ENCODE measurements at places on chromosomes 11 and 22.

DNA sequence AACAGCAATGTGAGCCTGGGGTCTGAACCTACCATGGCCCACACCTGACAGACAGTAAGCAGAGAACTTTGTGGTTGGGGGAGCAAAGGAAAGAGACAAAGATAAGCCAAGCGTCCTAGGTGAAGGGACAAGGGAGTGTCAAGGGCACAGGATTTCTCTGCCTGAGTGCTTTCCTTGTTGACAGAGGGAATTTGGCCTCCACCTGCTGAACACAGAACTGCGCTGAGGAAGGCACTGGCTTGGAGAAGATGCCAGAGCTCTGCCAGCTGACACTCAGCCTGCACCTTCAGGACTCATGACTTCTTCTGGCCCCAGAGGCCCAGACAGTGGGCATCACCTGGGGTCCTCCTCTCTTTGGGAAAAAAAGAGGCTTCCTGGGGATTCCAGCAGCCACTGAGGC is 789 bp upstream of the LRRC55 start:
- DNase-seq: no peak

DNA sequence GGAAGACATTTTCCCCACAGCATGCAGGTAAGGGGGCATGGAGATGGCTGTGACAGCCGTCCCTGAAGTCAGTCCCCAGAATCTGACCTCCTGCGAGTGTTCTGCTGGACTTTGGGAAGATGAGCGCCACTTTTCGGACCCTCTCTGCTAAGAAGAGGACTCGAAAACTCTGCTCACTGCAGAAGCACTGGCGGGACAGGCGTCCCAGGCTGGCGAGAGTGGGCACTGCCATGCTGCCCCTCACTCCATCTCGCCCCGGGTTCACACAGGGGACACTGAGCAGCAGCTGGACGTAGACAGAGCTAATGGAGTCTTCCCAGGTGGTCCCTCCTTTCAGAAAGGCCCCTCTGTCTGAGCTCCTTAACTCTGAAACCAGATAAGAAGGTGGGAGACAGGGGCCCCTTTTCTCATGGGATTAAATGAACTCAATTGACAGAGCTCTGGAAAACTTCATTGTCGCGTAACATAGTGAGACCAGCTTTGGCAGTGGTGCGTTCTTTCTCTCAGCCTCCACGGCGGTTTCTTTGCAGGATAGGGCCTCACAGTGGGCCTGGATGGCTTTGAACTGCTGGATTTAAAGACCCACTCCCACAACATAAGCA is 4.8 kb downstream of the ADAMTS8 start:
- DNase-seq: no peak

- no peak for DNase-seq
Measured at GRCh38 chr11:129866311-129866710, 29.1 kb downstream of the NFRKB start.

DNA sequence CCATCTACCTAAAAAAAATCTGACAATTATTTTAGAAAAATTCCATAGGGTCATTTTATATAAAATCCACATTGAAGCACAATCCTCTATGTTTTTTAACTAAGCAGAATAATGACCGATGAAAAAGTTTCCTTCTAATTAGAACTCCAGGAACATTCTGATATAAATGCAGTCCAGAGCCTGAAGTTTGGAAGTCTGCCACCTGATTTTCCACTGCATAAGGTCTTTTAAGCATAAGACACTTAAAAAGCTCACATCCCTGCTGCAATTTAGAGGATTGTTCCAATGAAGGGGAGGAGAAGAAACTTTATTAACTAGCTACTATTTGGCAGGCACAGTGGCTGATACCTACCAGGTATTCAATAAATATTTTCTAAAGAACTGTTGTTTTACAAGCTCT is 570.3 kb upstream of the ANO5 start:
- DNase-seq: no peak

DNA sequence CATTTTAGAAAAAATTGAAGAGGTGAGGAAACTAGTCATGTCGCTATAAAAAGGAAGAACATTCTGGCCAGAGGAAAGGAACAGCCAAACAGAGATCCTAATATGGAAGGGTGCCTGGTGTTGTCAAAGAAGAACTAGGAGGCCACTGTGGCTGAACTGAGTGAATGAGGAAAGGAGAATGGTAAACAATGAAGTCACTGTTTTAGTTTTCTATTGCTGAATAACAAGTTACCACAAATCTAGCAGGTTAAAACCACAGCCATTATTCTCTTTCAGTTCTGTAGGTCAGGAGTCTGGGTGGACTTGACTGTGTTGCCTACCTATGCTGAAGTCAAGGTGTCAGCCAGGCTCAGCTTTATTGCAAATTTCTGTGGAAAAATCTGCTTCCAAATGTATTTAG is 549.3 kb upstream of the CCDC90B start:
- DNase-seq: no peak

DNA sequence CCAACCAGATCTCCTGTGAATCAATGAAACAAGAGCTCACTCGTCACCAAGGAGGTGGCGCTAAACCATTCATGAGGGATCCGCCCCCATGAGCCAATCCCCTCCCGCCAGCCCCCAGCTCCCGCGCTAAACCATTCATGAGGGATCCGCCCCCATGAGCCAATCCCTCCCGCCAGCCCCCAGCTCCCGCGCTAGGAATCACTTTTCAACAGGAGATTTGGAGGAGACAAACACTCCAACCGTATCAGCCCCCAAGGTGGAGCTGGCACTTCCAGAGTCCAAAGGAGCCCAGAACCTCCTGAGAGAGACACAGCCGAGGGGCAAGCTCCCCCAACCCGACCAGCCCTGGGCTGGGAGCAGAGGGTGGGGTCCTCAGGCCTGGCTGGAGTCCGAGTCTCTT is 40.9 kb upstream of the PRR5 start:
- DNase-seq: no peak

- no peak for DNase-seq
Measured at GRCh38 chr11:67483831-67484665, 1.2 kb downstream of the AIP start.

DNA sequence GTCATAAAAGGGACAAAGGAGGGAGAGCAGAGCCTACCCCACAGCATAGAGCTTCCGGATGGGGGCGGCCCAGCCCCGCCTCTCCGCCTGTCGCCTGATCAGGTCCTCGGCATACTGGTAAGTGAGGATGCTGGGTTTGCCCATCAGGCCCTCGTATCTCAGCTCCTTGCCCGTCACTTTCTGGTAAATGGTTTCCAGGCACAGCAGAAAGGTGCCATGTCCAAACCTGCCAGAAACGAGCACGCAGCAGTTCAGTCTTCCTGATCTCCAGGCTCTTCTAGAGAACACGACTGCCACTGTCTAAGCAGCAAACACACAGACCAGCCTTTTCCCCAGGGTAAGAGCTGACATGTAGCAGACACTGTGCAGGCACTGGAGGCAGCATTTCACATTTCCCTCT is 17.4 kb upstream of the TMEM121B start:
- DNase-seq: no peak

- DNase-seq: peak; percentile 3
Measured at GRCh38 chr11:59426361-59427067, at the start of gene OR5A2. Gene OR5A2 (minus strand): TSS chr11:59426413. CDS start chr11:59422953, 3,460 bp downstream.

GRCh38 chr11:96088914-96089313 is 165.0 kb upstream of the MTMR2 start:
- DNase-seq: no peak

DNA sequence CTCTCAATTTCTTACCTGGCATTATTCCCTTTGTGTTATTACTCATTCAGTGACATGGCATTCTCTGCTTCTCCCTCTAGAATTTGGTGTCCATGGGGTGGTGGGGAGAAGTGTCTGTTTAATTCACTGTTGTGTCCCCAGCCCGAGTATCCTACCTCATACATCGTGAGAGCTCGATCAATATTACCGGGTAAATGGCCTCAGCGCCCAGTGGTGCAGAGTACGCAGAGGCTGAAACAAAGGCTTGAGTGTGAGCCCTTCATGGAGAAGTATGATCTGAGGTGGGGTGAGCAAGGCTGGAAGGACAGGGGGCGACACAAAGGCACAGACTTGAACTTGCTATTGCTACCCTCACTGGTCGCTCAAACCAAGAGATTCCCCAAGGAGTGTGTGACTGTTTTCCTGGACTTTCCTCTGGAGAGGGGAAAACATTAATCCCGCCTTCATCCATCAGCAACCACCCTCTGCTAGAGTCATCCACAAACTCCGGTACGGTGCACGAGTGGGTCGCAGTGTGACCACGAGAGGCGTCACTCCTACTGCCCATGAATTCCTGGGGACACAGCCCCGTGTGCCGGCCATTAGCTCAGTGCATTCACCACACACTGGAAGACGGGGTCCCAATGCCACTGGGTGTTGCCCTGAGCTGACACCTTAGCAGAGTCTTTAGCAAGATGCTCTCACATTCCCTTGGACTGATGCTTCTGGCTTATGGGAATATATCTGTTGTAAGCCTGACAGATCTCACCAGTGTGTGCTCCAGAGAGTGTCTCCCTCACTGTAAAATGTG is 35.0 kb upstream of the CCND1 start:
- DNase-seq: no peak

- no peak for DNase-seq
Measured at GRCh38 chr11:119347940-119348605, 1.6 kb upstream of the MFRP start.

DNA sequence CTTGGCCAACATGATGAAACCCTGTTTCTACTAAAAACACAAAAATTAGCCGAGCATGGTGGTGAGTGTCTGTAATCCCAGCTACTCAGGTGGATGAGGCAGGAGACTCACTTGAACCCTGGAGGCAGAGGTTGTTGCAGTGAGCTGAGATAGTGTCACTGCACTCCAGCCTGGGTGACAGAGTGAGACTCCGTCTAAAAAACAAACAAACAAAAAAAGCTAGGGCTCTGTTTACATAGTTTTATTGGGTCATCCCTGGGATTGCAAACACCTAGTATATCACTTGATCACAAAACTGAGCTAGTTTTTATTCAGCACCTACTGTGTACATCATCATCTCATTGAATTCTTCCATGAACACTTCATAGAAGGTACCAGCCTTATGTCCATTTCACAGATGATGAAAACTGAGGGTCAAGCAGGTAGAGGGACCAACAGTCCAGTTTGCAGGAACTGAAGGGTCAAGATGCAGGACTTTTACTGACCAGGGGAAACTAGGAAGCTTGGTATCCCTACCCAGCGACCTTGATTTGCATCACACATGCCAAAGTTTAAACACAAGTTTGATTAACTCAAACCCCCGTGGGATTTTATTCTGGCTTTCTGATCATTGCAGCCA is 9.2 kb upstream of the MRTFA start:
- DNase-seq: no peak

DNA sequence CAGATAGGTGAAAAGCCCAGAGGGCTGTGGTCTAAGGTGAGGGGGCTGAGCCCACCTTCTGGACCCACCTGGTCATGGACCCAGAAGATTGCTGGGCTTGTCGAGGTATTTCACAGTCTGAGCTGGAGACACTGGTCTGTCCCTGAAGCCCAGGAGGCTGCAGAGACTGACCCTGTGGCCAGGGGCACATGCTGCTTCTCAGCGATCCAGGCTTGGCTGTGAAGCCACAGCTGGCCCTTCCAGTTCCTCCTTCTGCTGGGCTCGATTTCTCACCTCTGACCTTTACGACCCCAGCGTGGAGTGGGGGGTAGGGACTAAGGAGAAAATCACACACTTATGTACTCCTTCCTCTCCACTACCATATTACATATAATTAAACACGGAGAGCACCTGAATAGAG is 88.5 kb downstream of the NECTIN1 start:
- DNase-seq: no peak

DNA sequence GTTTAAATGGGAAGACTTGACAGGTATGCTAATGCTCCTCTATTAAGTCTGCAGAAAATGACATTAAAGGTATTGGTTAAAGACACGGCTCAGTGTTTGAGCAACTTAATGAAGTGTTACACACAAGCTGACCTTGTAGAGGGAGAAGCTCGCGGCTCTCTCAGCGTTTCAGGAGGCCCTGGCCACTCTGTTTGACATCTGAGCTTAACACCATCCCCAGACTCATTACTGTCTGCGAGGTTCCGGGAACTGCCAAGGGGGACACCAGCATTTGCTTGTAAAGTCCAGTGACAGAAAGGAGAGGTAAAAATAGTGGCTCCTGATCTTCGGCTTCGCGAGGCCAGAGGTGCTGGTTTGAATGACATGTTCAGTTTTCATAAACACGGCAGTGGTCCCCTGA is 540.7 kb upstream of the CADM1 start:
- no peak for DNase-seq

GRCh38 chr11:7306900-7307299 is 55.2 kb downstream of the SYT9 start:
- no peak for DNase-seq

DNA sequence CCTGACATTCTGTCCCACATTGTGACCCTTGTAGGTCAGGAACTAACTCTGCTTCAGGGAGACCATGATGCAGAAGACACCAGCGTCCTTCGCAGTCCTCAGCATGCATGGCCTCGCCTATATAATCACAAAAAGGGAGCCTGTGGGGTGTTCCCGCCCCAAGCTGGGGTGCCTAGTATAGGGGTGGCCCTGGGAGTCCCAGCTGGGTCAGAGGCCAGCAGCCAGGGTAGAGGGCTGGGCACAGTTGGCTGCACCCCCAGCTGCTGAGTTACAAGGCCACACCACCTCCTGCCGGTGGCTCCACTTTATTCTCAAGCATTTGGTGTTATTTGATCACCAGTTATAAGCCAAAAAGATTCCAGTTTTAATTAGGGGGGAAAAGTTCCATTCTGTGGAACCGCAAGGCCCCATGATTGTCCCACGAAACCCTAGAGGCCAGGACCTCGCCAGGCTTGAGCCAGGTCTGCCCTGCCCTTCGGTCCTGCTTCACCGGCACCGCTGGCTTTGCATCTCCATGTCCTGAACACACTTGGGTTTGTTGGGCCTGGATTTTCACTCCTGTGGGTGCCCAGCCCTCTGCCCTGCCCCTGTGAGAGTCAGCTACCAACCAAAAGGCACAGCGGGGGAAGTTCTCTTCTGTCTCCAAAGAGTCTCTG is 15.0 kb upstream of the GNB1L start:
- no peak for DNase-seq

GRCh38 chr11:42462558-42463310 is 849.1 kb upstream of the API5 start:
- no peak for DNase-seq

- DNase-seq: no peak
Measured at GRCh38 chr11:110530900-110531741, 101.4 kb downstream of the FDX1 start.

- DNase-seq: peak; percentile 78
Measured at GRCh38 chr11:235997-236773, at the start of gene SIRT3. Gene SIRT3 (minus strand): TSS chr11:236342. CDS start chr11:236328, 14 bp downstream.

DNA sequence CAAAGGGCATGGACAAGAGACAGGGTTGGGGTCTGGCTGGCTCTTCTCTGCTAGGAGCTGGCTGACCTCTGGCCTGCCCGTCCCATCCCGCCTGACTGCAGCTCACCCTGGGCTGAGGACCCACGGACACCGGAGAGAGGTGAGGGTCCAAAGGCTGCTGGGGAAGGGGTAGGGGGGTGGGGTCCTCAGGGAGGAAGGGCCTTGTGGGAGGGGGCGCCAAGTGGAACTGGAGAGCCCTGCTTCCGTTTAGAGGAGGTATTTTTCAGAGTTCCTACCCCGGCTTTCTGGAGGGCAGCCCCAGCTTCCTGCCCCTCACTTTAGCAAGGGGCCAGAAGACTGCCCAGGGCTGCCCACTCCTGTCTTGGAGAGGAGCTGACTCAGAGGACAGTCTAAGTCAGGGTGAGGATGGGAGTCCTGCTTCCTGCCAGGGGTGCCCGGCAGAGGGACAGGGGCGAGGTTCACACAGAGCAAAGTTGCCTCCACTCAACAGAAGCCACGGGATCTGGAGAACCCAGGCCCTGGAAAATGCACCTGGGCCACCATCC is 7.1 kb downstream of the LARGE2 start:
- DNase-seq: no peak
